Smooth muscle cell of trachea (primary cell): ENCODE measurements at places on chromosomes 7 and 10. TPM values are rescaled to one million over a fixed set of nuclear protein-coding genes. Genes with fewer than 3 reads are reported as not detected.

Gene WDFY4
- under 0.01 TPM in 1 of 2 replicates, not detected in the other for total RNA-seq

Gene AP1S1
- 193 and 199 TPM in 2 replicates for total RNA-seq

Gene VAX1
- total RNA-seq = not detected in 2 replicates

Gene HECW1
- 4.9 and 11.9 TPM in 2 replicates for total RNA-seq

Gene CRCP
- 31.1 and 38.2 TPM in 2 replicates for total RNA-seq

Gene BRAT1
- total RNA-seq = 31.4 and 53.3 TPM in 2 replicates

Gene CYP2W1
- total RNA-seq = not detected in 2 replicates

Gene TMUB1
- total RNA-seq = 25.5 and 32.6 TPM in 2 replicates

Gene TAS2R41
- 0.17 TPM in 1 of 2 replicates, not detected in the other for total RNA-seq

Gene FXYD4
- total RNA-seq = not detected in 2 replicates

Gene SLC29A3
- 0.58 and 1.8 TPM in 2 replicates for total RNA-seq
